ENCODE measurements at places on chromosomes 3 and 15.
A peak's percentile ranks its signal among the peaks of the same experiment; 100 is the strongest.

DNA sequence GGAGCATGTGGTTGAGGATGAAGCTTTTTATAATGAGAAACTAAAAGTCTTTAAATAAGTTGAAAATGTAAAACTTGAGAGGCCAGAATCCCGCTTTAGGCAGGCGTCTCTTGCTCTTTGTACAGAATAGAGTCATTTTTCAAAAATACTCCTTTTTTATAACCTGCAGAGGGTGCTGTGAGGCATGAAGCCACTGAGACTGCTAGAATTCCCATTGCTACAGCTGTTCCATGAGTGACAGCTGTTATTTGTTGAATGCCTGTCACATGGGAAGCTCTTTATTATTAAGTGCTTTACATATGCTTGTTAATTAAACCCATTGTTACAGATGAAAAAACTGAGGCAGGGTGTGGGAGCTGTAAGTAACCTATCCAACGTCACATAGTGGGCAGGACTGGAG, 18.5 kb downstream of the MINAR1 start:
- peak; percentile 16 for DNase-seq

- no peak for DNase-seq
Measured at GRCh38 chr15:70420086-70420947, 322.6 kb upstream of the TLE3 start.

- DNase-seq, result peak; percentile 38
Measured at GRCh38 chr3:148955544-148956346, 35.6 kb upstream of the GYG1 start.

GRCh38 chr15:80423215-80423614, 19.0 kb downstream of the ARNT2 start:
- no peak for DNase-seq

- DNase-seq, result peak; percentile 85
Measured at GRCh38 chr3:17894434-17895060, 152.1 kb upstream of the TBC1D5 start.

- DNase-seq, result no peak
Measured at GRCh38 chr15:92418864-92419263, 25.2 kb downstream of the ST8SIA2 start.

- peak; percentile 3 for DNase-seq
Measured at GRCh38 chr15:94576889-94577533, 345.6 kb downstream of the MCTP2 start.

GRCh38 chr15:67335534-67336222, 81.1 kb downstream of the IQCH start:
- DNase-seq, result no peak

- no peak for DNase-seq
Measured at GRCh38 chr15:60091157-60091556, 87.0 kb downstream of the FOXB1 start.

DNA sequence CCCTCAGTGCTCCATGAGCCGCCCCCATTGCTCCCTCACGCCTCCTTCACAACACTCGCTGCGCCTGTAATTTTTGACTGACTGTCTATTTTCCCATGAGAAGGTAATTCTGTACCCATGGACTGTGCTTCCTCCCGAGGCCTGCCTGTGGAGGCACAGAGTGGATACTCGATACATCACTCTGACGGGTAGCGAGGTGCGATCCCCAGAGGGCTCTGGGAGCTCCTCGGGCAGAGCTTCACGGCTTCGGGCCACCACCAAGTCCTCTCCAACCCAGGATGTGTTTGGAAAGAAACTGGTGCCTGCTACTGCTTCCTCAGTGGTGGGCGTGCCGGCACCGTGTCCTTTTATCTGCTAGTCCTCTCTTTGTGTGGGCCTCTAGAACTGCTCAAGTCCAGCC, 108.6 kb upstream of the DLG1 start:
- no peak for DNase-seq

- peak; percentile 82 for DNase-seq
Measured at GRCh38 chr3:44984335-44984734, 8.3 kb downstream of the EXOSC7 start.

DNA sequence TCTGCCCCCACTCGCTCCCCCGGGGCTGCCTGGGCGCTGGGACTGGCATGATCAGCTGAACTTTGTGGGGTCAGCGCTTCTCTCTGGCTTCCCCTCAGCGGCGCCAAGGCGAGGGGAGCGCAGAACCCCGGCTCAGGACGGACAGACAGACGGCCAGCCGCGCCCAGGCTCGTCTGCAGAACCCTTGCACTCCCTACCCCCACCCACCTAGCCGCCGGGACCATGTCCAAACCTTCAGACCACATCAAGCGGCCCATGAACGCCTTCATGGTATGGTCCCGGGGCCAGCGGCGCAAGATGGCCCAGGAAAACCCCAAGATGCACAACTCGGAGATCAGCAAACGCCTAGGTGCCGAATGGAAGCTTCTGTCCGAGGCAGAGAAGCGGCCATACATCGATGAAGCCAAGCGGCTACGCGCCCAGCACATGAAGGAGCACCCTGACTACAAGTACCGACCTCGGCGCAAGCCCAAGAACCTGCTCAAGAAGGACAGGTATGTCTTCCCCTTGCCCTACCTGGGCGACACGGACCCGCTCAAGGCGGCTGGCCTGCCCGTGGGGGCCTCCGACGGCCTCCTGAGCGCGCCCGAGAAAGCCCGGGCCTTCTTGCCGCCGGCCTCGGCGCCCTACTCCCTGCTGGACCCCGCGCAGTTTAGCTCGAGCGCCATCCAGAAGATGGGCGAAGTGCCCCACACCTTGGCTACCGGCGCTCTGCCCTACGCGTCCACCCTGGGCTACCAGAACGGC, 621 bp downstream of the SOX14 start:
- DNase-seq, result no peak

DNA sequence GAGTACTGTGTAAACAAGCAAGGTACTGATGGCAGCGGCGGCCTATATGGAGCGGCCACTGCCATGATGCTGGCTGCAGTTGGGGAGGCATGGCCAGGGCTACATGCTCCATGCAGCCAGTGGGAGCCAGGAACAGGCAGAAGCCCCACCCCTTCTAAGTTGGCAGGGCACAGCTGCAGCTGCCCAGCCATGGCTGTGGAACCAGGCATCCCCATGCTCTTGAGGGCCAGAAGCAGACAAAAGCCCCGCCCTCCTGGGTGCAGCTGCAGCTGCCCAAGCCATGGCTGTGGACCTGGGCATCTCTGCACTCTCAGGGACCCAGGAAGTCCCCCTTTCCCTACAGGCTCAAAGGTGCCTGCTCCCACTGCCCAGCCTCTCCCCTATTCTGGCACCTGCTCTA, 150.9 kb downstream of the FMN1 start:
- no peak for DNase-seq

- no peak for DNase-seq
Measured at GRCh38 chr3:86942206-86942605, 48.7 kb downstream of the VGLL3 start.

- no peak for DNase-seq
Measured at GRCh38 chr15:72724028-72724427, 38.0 kb downstream of the BBS4 start.

DNA sequence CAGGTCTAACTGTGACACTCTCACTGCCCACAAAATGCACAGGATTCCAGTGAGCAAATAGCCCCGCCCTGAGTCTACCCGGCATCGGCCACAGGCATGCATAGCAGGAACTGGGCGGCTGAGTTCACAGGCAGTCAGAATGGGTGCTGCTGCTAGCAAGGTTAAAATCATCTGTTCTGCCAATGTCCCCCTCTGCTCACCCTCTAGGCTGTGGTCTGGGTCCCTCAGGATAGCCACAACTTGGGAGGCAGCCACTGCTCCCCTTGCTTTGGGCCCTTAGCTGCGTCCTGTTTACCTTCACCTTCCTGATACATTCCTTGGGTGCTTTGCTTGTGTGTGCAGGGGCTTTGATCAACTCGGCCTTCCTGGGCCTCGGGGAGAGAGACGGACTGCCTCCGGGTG, 232.9 kb upstream of the RGMA start:
- DNase-seq, result no peak

DNA sequence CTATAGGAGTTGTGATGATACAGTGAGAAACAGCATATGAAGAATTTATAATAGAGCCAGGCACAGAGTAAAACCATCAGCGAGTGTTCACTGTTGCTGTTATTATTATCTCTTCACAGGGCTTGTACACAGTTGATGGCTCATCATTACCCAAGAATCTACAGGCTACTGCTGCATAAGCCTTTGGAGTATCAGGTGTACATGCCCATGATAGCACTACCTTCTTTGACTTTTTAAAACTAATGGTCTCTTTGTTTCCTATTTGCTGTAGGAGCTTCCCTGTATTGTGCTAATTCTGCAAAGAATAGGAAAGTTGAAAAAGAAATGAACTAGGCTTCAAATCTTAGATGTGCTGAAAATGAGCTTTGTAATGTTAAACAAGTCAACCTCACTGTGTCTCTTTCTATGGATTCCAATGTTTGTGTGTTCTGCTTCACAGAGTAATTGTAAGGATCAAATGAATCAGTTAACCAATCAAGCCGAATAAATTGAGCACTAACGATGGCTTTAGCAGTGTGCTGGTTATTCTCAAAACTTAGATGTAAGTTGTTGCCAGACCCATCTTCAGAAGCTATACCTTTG, 138.8 kb downstream of the TUSC7 start:
- no peak for DNase-seq

DNA sequence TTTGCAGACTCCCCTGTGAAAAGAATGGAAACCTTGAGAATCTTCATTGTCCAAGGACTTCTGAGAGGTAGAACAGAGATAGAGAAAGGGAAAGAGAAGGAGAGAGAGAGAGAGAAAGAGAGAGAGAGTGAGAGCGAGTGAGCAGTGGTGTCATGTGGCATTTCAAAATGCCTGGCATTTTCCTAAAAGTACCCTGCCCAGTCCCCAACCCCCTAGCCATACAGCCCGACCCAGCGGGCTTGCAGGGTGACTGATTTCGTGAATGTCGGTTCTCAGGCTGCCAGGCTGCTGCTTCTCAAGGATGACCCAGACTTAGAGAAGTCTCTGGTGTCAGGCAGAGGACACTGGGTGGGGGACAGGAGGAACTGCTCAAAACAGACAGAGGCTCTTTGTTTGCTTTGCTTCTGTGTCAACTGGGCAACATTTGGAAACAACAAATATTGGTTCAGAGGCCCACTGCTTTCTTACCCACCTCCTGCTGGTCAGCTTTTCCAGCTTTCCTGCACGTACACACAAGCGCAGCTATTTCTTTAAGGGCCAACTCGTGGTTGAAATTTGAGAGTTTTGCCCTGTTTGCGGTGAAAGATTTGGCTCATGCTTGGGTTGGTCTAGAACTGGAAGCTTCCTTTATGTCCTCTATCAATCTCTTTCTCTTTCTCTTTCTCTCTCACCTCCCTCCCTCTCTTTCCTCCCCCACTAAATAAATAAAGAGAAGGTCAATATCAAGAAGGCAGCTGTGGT, 3.7 kb upstream of the TF start:
- no peak for DNase-seq

- DNase-seq, result no peak
Measured at GRCh38 chr3:155069729-155070128, 10.4 kb upstream of the MME start.

DNA sequence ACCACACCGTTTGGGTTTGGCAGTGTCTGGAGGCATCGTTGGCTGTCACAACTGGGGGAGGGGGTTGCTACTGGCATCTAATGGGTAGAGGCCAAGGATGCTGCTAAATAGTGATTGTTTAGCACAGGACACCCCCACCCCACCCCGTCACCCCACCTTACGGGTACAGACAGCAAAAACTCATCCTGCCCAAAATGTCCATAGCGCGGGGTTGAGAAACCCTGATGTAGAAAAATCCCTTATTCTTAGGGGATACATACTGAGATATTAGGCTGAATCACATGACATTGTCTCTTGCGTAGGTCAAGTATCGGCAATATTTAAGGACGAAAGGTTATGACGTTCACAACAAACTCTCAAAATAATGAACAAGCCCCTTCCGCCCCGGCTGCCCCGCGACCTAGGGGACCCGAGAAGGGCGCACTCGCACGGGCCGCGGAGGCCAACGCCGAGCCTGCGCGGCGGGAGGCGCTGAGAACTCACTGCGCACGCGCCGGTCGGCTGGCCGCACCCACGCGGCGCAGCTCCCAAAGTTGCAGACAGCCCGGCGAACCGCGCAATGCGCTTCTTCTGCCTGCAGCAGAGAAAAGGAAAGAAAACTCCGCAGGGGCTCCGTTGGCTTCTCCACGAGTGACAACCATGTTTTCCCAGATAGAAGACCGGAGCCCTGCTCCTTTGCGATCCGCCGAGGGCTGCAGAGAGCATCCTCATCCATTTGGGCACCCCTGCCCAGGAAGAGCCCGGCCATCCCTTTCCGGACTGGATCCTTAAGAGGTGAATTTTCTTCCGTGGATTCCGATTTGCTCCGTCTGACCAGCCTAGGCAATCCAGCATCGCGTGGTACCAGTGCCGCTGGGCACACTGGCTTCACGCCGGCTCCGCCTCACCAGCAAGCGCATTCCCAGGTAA, 136.8 kb upstream of the CCDC54 start:
- peak; percentile 46 for DNase-seq

DNA sequence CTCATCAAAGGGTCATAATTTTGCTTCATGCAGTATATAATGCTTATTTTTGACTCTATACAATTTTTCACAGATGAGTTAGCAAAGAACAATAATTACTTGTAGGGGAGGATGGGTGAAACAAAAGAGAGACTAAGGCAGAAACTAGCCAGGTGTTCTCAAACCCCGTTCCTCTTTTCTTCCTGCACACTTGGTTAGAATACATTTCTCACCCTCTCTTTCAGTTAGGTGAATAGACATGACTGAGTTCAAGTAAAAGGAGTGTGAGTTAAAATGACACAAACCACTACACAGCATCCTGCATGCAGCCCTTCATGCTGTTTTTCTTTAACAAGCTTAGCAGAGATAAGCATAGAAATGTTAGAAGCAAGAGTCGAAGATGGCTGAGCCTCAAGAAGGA, 922.2 kb downstream of the TBL1XR1 start:
- no peak for DNase-seq

DNA sequence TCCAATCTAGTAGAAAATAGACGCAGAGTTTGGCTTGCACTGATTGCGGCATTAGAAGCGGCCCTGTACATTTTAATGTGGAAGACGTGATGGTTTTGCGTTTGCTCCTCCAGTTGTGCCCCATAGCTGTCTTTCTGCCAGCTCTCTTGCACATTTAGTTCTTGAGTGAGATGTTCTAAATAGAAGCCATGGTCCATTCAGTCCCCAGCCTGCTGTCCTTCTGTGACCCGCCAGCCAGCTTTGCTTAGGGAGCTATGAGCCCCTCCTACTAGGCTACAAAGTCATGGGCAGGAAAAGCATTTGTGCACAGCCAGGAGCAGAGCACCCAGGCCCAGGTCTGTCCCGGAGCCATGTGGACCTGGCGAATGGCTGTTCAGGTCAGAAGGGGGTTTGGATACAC, 50.3 kb downstream of the APBA2 start:
- no peak for DNase-seq

- no peak for DNase-seq
Measured at GRCh38 chr3:14407203-14407602, 4.8 kb downstream of the SLC6A6 start.

DNA sequence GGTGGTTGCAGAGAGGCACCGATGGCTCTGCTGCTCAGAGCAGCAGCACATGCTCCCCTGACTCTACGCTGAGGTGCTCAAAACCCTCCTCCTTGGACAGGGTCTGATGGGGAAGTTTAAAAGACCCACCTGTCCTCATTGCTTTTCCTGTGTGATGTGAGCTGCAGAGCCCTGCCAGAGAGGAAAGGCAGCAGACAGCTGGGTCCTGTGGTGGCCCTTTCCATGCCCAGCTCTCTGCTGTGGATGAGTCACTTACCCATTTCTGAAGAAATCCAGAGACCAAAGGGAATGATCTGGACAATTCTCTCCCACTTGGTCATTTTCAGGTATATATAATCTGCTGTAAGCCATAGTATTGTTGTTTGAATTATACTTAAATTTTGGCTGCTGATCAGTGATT, 121.7 kb downstream of the CHDH start:
- no peak for DNase-seq

GRCh38 chr3:129419476-129419875, 9.0 kb downstream of the EFCAB12 start:
- DNase-seq, result no peak

GRCh38 chr3:195410546-195410945, 32.3 kb downstream of the ACAP2 start:
- DNase-seq, result peak; percentile 6
